ENCODE measurements at places on chromosomes 4 and X.
A peak's percentile ranks its signal among the peaks of the same experiment; 100 is the strongest.

- no peak for DNase-seq
These were observed 12.1 kb downstream of the NIPAL1 start for GRCh38 chr4:48028696-48029095.

- DNase-seq, result no peak
These were observed 7.8 kb downstream of the TIFA start for GRCh38 chr4:112277705-112278448.

- peak; percentile 76 for DNase-seq
These were observed 35.4 kb downstream of the JADE1 start for GRCh38 chr4:128844931-128845330.

GRCh38 chrX:110462957-110463356, 104.3 kb downstream of the RTL9 start:
- DNase-seq, result no peak

DNA sequence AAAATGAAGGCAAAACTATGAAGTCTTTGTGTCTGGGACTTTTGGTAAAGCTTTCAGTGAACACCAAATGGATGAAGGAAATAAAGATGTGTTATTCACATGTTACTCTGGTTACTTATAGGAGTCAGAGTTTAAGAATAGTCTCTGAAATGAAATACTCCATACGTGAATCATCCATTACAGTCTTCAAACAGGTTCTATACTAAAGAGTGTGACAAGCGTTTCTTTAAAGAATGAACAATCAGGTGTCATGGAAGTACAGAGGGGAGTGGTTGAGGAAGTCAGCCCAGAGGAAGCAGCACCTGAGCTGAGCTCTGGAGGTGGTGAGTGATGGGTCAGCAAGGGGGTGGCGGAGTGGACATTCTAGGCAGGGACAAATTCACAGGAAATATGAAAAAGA, 41.8 kb upstream of the SORBS2 start:
- no peak for DNase-seq

DNA sequence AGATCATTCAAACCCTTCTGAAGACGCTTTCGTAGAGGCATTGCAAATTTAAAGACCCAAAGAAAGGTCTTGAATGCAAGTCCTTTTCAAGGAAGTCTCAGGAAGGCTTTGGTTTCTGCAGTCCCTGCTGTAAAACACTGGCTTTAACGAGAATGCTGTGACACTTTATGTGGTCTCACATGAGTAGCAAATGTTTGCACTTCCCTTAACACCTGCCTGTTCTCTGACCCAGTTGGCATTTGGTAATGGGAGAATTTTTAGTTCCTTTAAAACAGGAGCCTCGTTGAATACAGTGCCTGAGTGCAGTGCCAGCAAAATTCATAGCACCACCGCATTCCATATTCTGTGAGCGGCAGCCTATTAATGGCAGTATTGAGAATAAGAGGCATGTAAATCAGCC, 330.5 kb upstream of the PRKX start:
- no peak for DNase-seq

DNA sequence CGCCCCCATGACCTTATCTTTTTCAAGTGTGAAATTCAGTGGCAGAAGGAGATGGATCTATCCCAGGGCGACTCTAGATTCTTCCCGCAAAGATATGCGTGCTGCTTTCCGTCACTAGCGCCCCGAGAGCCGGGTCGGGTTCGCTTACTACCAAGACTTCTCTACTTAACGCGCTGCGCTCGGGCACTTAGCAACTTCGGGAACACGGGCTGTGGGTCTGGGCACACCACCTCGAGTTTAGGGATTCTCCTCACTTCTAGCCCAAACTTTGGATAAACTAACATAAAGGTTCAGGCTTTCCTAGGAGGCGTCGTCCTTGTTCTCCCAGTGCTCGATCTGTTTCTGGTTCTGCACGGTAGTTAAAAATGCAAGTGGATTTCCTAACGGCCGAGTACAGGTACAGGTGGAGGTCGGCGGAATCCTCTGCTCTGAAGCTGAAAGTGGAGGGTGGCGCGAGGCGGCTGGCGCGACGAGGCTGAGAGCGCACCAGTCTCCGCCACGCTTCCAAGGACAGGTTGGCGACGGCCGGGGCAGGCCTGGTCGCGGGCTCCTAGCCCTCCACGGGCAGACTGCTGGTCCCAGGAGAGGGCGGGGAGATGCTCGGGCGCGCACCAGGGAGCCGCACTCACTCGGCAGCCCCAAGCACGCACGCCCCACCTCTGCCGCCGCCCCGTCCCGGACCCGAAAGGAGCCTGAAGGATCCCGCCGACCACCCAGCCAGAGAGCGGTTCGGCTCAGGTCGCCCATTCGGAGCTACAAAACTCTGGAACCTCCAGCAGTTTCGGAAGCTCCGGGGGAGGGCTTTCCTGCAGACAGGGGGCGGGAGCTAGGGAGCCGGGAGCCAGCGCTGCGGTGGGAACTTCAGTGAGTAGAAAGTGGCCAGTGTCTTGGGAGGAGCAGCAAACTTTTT, 100.8 kb upstream of the TENM3 start:
- peak; percentile 39 for DNase-seq

- DNase-seq, result no peak
These were observed 27.8 kb downstream of the NAA11 start for GRCh38 chr4:79298027-79298426.

DNA sequence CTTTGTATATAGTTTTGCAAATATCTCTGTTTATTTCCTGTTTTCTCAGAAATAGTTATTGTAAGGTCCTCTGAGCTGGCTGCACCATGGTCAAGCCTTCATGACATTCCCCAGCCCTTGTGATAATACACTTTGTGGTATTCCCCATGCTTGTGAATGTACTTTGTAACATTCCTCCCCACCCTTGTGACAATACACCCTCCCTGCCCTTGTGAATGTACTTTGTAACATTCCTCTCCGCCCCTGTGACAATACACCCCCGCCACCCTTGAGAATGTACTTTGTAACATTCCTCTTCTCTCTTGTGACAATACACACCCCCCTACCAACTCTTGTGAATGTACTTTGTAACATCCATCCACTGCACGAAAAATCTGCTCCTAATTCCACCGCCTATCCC, 530.7 kb downstream of the CENPC start:
- no peak for DNase-seq

DNA sequence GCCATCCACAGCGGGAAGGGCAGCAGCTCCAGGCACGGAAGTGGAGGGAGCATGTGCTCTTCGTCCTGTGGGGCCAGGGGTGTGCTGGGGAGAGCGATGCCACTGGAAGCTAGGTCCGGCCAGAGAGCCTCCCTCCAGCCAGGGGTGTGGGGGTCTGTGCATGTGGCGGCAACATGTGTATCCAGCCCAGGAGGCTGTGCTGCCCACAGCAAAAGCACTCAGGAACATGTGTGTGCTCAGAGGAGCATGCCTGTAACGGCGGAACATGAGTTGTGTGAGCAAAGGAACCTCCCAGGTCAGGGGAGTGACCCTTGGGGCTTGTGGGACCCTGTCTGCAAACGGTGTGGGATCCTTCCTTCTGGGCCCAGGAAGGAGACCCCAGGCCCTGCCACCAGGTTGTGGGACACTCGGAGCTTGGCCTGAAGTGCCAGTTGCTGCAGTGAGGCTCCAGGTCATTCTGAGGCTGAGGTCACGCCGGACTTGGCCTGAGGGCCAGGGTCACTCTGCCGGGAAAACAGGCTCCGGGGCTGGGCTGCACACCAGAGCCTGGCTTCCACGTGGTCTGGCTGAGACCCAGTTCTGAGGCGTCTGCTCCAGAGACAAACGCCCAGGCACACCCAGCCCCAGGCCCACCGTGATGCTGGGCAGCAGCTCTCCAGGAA, 37.2 kb downstream of the CPLX1 start:
- DNase-seq, result no peak

GRCh38 chr4:5863461-5864113, 29.3 kb downstream of the CRMP1 start:
- DNase-seq, result no peak

DNA sequence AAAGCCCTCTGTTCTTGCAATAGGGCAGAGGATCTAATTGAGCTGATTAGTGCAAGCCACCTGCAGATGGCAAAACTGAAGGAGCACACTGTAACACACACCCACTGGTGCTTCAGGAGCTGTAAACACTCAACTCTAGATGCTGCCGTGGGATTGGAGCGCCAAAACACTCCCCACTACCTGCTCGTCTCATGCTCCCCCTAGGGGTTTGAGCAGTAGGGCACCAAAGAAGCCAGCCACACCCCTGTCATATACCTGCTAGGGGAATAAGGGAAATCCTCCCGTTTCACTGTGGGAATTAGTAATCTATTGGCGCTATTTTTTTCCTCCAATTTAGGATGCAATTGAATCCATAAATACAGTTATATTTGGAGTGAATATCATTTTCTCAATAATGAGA, 360.2 kb downstream of the GLUD2 start:
- DNase-seq, result no peak

- no peak for DNase-seq
These were observed 99.1 kb upstream of the USP38 start for GRCh38 chr4:143085659-143086058.

GRCh38 chr4:71609651-71610050, 174.2 kb downstream of the GC start:
- no peak for DNase-seq

GRCh38 chr4:173211838-173212237, 43.2 kb downstream of the GALNT7 start:
- DNase-seq, result no peak

DNA sequence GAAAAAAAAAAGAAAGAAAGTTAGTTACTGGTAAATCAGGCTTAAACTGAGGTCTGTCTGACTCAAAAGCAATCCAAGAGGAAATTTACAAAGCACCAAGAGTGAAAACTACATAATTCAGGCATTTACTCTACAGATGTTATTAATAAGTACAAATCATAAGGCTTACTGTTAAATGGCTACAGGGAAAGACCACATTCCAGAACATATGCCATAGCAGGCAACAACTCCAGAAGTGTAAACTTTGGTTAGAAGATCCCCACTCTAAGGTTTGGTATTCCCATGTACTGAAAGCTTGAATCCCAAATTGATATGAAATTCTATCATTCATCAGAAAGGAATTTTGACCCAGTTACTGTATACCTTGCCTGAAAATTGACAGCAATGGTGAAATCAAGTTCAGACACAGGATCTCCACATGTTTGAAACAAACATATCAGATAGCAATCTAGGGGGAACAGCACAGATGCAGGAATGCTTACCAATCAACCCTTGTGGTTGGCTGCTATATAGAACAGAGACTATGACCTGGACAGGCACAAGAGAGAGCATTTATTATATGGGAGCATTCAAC, 6.6 kb downstream of the USP26 start:
- no peak for DNase-seq

DNA sequence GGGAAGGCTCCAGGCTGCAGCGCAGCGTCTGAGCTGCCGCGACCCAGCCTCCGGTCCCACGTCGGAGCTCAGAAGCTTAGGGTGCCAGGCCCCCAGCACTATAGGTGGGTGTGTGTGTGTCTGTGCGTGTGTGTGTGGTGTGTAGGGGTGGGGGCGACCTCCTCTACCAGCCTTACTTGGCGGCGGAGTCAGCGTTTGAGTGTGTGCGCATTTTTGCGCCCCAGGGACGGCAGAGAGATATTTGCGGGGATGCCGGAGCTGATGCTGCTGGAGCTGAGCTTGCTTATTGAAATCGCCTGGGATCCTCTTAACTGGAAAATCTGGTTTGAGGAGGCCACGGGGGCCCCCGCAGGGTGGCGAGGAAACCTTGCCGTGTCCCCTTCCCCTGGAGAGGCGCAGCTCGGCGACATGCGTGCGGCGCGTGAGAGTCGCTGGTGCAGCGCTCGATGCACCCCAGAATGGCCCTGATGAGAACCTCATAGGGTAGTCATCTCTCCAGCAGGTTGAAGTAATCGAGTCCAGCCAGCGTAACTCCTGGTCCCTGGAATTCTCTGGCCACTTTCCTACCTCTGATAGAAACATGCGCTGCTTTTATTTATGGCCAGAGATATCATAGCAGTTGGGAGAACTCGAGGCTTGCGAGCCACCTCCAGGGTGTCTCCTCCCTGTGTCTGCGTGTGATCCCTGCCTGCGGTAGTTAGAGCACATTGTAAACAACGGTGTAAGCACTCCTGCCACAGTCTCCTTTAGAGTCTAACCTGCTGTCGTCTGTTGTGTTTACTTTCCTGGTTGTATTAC, 2.7 kb downstream of the ADGRL3 start:
- no peak for DNase-seq

GRCh38 chr4:40475609-40476008, 140.5 kb downstream of the CHRNA9 start:
- no peak for DNase-seq

GRCh38 chrX:39956803-39957394, 140.9 kb downstream of the BCOR start:
- no peak for DNase-seq

DNA sequence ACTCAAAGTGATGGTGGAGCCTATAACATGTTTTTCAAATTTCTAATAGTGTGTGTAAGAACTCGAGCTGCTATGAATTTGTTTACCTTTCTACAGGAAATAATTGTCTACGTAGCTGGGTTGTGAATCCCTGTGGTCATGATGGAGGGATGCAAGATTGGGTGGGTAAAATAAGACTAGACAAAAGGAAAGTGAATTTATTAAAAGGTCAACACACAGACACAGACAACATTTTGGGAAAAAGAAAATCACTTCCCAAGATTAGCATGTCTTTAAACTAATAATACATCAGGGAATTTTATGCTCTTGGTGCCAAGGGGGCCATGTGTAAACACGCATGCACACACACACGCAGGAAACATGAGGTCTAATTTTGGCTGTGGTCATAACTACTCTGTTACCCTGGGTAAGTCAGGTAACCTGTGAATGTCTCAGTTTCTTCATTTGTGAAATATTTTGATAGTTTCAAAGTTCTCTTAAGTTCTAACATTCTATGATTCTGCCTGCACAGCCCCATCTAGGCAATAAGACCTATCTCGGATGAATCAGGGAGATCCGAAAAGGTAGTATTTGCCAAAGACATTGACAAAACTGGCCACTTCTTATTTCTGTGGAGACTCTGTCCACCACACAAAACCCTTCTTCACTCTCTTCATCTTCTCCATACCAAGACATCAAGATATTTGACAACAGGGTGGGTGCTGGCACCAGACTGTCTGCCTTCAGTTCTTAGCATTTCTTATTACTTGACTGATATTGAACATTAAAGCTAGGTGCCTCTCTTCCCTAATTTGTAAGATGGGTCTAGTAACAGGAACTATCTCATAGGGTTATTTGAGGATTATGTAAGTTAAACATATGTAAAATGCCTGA, 1.6 kb upstream of the UNC5C start:
- DNase-seq, result no peak

- peak; percentile 69 for DNase-seq
These were observed 79.9 kb upstream of the EGFL6 start for GRCh38 chrX:13489454-13489853.

All from Right ventricle myocardium superior (tissue), 1 donor.